SJSA1 (cell line): ENCODE measurements at places on chromosomes 5 and 9. TPM values are rescaled to one million over a fixed set of nuclear protein-coding genes. Genes with fewer than 3 reads are reported as not detected.

DNA sequence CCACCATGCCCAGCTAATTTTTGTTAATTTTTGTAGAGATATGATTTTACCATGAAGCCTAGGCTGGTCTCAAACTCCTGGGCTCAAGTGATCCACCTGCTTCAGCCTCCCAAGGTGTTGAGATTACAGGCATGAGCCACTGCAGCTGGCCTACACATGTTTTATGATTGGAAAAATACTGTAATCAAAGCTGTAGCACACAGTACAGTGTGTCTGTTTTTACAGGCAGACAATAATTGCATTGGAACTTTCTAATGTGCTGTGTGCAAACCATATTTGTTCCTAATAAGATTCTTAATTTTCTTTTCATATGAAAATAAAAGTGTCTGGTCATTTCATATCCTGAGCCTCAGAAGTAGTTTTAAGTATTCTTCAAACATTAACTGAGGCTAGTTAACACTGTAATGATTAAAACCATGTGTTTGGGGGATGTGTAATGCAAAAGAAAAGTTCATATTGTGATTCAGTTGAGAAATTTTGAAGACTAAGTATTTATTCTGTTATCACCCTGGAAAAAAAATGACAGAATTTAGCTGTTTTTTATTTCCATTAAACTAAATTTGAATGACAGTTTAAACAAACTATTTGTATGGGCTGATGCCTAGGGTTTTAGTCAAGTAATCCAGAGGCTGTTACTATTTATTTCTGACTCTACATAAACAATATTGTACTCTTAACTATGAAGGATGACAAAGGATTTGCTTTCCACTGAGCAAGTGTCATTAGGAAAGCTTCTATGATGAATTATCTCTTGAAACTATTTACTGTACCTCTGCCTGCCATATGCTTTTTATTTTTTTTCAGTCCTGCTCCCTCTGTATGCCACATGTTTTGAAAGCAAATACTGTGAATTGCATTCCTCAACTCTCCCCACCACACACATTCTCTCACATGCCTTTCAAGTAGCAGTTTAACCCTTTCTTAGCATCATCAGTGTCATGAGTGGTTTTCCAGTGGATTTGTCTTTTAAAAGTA is 111.5 kb downstream of the MTREX start:
- peak; percentile 74 for DNase-seq

- no peak for DNase-seq
These were observed 43.5 kb downstream of the SARDH start for GRCh38 chr9:133694686-133695085.

GRCh38 chr5:28862137-28862859 is 1823.9 kb upstream of the CDH9 start:
- no peak for DNase-seq

Gene ADRB2
- total RNA-seq, result 13.8 and 14.9 TPM in 2 replicates

Gene SLC38A9
- total RNA-seq, result 22.3 and 26.6 TPM in 2 replicates
